Activated CD8-positive, alpha-beta memory T cell treated with anti-CD3 and anti-CD28 coated beads, Interleukin-2, amount 50 U/mL, for 4 hours (primary cell): ENCODE measurements at places on chromosomes 7 and 10.

- no peak for DNase-seq
Measured at GRCh38 chr10:49742683-49743463, 19.2 kb downstream of the OGDHL start.

GRCh38 chr10:33117816-33118215, 159.8 kb upstream of the ITGB1 start:
- peak; percentile 26 for DNase-seq

- DNase-seq, result no peak
Measured at GRCh38 chr10:34918776-34919315, 103.8 kb upstream of the PARD3 start.

GRCh38 chr7:44097064-44097932, 6.8 kb upstream of the AEBP1 start:
- no peak for DNase-seq

DNA sequence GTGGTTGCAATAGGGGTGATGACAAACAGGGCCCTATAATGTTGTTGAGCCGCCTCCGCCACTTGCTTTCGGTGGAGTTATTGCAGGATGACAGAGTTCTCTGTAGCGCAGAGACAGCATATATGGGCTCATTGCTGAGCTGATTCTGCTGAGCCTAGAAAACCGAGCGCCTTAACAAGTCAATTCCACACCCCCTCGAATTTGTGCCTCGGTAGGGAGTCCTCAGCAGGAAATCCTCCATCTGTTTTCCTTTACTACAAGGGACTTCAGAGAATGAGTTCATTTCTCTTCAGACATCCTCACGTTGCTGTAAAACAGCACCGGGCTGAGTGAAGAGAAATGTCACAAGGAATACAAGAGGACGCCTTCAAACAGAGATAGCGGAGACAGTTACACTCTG, 90.7 kb upstream of the KIAA1217 start:
- DNase-seq, result no peak

DNA sequence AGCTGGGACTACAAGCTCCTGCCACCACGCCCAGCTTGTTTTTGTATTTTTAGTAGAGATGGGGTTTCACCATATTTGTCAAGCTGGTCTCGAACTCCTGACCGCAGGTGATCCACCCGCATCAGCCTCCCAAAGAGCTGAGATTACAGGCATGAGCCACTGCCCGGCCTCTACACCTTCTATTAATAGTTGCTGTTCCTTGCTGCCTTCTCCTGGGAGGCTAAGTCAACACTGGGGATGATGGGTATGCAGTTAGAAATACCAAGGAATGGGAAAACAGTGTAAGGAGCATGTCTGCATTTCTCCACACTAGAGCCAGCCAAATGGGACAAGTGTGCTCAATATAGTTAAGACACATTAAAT, 97.3 kb upstream of the PDLIM1 start:
- DNase-seq, result no peak

DNA sequence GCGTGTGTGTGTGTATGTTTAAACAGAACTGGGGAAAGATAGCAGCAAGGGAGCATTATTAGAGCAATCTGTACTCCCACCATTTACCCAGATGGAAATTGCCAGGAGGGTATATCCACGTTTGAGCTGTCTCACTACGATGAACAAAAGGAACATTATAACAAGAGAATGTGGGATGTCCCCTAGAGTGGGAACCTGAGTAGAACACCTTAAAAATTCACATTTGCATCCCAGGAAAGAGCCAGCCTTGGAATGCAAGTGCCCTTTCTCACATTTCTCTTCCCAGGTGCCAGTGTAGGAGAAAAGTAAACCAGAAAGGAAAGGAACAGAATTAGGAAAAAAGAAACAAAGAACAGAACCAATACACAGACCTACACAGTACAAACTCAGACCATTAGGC, 95.3 kb upstream of the PTPRZ1 start:
- DNase-seq, result no peak

DNA sequence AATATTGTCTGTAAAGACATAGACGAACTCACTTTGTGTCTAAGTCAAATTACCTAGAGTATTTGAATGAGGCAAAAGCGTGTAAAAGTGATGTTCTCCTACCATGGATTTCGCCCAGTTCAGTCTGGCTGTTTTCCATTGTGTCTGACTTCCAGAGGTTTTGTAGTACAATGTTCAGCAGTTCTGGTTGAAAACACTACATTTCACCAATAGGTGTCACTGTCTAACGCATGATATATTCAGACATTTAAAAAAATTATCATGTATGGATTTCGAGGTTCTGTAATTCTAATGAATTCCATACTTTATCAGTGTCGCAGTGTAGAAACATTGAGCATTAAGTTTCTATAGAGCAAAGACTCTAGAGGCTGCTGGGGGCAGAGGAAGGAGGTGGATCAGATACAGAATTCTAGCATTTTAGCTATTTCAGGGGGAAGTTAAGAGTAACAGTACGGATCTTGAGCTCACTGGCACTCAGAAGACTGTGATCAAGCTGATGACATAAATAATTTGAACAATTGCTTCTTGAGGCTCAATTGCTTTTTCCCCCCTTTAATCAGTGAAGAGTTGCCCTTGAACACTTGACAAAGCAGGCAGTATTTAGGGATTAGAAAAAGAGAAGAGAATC, 196.9 kb upstream of the RHOBTB1 start:
- no peak for DNase-seq

GRCh38 chr10:88113232-88113631, 249.8 kb downstream of the PTEN start:
- no peak for DNase-seq

DNA sequence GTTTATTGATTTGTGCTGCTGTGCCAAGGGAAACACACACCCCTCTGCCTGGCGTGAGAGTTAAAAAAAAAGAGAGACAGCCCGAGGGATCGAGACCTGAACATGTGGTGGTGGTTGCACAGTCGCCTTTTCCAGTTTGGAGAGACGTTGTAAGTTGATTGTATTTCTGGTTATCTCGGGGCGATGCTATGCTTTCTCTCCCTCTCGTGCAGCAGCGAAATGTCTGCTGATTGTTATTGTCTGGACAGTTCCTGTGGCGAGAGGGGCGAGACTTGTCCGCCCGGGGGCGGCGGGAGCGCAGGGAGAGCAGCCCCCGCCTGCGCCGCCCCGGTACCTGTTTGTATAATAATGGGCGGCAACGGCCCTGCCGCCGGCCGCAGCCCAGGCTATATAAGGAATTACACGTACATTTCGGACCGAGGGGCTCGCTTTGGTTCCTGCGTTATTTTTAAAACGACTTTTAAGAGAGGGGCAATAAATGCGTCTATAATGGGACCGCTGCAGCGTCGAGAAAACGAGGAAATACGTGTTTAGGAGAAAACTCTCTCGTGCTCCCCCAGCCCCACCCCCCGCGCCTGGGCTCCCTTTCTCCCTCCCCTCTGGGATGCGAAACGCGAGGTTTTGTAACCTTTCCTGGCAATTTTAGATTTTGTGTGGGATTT, 1.7 kb downstream of the ZEB1 start:
- DNase-seq, result peak; percentile 20

DNA sequence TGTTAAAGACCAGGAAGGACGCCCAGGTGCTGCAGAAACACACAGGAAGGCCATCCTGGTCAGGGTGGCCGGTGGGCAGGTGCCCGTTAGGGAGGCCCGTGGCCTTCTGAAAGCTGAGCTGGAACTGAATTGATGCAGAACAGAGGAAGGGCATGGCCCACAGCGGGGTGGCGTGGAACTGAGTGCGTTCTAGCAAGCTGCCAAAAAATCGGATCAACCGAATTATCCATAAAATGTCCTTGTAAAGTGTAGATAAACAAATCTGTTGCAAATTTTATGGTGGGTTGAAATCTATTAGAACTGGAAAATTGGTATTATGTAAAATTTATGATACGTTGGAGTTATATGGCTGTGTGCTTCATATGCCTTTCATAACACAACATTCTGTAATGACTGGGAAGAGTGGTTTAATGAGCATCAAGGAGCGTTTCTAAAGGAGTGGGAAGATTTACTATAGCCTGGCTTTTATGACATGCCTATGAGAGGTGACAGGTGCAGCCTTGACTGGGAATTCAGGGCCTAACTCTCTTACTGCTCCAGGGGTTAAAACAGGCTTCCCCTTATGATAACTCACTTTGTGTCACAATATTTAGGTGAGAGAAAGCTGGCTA, 108.1 kb downstream of the GPR26 start:
- no peak for DNase-seq
